ENCODE measurements at places on chromosomes 2 and 18. TPM values are rescaled to one million over a fixed set of nuclear protein-coding genes. Genes with fewer than 3 reads are reported as not detected.
A peak's percentile ranks its signal among the peaks of the same experiment; 100 is the strongest.

ZNF396 gene
- total RNA-seq: 0.29 TPM

ACVR1C gene
- 0.07 TPM for total RNA-seq

DQX1 gene
- not detected for total RNA-seq

SKOR2 gene
- not detected for total RNA-seq

PROM2 gene
- total RNA-seq: 5.1 TPM

NYAP2 gene
- not detected for total RNA-seq

MYO7B gene
- 0.43 TPM for total RNA-seq

DNA sequence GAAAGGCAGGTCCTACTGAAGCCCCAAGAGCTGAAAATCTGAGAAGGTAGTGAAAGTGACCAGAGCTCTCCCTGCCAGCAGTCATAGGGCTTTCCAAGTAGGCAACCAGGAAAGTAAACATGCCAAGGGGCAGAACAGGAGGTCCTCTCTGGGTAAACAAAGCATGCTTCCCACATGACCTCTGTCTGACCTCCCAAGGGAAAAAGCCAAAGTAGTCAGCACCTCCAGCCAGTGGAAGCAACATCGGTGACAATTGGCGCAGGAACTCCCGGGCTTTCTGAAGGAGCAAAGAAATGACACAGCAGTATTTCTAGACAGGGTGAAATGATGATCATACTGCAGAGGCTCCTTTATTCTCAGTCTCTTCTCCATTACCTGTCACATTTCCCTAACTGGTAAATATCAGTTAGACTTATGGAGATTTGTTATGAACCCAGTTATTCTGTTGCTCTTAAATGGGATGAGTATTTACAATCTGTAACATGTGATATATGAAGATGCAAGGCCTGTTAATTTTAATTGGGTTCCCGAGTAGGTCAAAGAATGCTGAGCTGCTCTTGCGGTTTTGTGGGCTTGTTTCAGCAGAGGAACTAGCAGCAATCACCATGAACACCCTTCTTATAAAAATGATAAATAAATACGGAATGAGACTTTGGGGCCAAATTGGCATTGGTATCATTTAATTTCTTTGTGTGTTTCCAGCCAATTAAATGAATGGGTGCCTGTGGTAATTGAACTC lies 321.0 kb downstream of the RND3 start:
- no peak for DNase-seq

DNA sequence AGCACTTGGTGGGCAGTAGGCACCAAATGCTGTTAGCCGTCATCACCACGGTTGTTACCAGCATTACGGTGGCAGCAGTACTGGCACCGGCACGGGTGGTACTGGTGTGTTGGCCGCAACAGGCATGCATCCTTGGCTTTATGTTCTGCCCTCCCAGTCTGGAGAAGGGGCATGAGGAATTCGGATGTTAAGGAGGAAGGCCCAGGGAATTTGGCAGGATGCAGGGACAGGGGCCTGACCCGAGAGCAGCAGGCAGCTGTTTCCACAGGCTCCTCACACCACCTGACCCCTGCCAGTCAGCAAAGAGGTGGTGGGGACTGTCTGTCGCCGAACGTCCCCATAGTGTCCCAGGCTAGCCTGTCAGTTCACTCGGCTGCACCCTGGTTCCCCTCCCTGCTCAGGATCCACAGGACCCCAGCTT lies 79.0 kb downstream of the EDAR start:
- no peak for DNase-seq

DNA sequence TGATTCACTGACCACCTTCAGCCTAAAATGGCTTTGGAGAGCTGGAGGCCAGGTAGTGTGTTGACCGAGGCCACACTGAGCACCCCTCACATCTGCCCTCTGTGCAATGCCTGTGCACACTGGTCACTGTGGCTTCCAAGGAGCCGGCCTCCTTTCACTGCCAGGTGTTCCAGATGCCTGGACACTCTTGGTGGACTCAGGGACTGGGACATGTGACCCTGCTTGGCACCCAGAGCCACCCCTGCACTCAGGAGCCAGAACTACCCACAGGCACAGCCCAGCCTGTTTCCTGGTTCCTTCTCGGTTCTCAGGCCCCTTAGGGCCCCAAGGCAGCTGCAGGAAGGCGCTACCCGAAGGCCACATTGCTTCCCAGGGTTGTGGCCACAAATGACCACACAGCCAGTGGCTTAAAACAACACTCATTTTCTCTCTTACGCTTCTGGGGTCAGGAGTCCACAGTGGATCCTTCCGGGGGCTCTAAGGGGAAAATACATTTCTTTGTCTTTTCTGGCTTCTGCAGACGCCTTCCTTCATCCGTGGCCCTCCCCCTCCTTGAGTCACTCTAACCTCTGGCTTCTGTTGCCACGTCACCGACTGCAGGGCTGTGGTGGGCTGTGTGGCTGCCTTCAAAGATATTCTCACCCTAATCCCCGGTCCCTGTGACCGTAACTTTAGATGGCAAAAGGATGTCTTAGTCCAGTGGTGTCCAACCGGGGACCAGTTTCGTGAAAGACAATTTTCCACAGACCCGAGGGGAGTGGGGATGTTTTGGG lies 78.6 kb downstream of the ASB1 start:
- no peak for DNase-seq

DNA sequence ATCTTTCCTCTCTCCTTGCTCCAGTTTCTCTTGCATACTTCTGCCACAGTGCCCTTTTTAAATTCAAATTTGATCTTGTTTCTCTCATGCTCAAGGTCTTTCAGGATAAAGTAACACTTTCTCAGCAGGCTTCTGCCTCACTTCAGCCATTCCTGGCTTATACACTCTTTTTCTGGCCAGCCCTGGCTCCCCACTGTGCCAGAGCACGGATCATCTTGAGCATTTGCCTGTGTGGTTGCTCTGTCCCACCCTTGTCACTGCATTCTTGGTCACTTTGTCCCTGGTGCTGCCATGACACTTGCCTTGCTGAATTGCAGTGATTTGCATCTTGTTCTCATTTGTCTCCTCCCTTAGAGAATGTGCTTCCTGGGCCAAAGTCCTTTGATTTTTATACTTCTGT lies 634.3 kb downstream of the TMEM182 start:
- DNase-seq: no peak

DNA sequence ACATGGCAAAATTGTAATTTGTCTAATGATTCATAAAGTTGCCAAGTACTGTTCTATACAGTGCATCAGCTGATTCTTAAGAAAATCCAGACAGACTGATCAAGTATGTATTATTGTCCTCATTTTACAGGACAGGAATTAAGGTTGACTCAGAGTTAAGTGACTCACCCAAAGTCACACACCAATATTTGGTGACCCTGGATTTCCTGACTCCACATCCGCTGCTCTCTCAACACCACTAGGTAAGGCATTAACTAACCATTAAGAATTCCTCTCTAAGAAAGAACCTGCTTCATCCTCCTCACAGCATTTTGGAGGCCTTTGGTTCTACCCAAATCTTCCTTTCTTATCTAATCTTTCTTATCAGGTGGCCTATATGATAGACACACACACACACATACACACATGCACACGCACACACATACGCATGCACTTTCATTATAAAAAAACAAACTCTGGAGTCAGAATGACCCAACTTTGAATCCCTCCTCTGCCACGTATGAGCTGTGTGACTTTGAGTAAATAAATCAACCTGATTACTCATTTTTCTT lies 150.8 kb downstream of the ANKRD44 start:
- peak; percentile 73 for DNase-seq

DNA sequence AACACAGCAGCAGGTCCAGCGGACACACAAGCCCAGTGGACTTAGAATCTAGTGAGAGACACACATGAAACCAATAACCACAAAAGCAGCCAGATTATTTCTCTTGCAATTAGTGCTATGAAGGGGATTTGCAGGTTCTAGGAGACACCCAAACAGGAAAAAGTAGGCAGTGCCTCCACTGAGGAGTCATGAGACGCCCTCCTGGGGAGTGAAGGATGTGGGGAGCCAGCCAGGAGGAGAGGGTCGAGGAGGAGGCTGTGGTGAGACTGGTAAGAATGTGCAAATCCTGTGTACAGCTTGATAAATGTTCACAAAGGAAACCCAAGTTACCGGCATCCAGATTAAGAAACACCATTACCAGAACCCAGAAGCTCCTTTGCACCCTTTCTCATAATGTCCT lies 2.7 kb upstream of the CAPN13 start:
- no peak for DNase-seq

- no peak for DNase-seq
Measured at GRCh38 chr18:39184176-39184575, 1618.6 kb upstream of the CELF4 start.

GRCh38 chr2:198036029-198036879 lies 231.9 kb downstream of the PLCL1 start:
- DNase-seq: no peak

GRCh38 chr2:24568551-24568950 lies 77.5 kb downstream of the NCOA1 start:
- no peak for DNase-seq

GRCh38 chr2:239760596-239760995 lies 264.5 kb downstream of the NDUFA10 start:
- DNase-seq: no peak

DNA sequence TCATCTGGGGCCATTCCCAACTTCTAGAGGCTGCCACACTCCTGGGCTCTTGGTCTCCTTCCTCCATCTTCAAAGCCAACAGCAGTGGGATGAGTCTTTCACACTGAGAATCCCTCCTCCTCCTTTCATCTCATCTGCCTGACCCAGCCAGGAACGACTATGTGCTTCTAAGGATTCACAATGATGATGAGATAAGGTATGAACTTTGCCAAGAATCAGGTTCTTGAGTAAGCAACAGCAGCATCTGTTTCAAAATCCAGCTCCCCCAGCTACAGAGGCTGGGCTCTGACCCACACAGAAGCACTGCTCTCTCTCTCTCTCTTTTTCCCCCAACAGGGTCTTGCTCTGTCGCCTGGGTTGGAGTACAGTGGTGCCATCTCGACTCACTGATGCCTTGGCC lies 46.4 kb downstream of the TIMM21 start:
- DNase-seq: no peak

GRCh38 chr2:96527286-96528005 lies 9.1 kb upstream of the ARID5A start:
- DNase-seq: no peak

DNA sequence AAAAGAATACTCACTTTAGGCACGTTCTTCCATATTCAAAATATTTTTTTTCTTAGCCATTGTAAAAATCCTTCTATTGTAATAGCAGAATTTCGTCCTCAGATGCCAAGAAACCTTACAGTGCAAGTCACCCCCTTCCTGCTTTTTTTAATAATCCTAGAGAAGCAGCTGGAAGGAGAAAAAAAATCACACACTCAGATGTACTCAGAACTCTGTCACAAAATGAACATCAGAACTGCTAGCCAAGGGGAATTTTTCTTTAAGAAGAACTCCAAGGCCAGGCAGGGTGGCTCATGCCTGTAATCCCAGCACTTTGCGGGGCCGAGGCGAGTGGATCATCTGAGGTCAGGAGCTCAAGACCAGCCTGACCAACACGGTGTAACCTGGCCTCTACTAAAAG lies 127.3 kb upstream of the SPATS2L start:
- no peak for DNase-seq

GRCh38 chr2:174608866-174609214 lies 11.2 kb upstream of the WIPF1 start:
- DNase-seq: no peak

- no peak for DNase-seq
Measured at GRCh38 chr2:130243359-130243758, 45.1 kb upstream of the TUBA3E start.

DNA sequence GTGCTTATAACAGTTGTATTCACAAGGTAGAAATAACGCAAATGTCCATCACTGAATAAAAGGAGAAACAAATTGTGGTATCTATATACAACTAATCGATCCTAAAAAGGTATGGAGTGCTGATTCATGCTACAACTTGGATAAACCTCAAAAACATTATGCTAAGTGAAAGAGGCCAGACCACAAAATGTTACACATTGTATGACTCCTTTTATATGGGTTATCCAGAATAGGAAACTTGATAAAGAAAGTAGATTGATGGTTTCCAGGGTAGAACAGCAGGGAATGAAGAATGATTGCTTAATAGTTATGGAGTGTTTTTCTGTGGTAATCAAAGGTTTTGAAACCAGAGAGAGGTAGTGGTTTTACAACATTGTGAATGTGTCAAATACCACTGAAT lies 432.2 kb upstream of the TRIB2 start:
- no peak for DNase-seq

DNA sequence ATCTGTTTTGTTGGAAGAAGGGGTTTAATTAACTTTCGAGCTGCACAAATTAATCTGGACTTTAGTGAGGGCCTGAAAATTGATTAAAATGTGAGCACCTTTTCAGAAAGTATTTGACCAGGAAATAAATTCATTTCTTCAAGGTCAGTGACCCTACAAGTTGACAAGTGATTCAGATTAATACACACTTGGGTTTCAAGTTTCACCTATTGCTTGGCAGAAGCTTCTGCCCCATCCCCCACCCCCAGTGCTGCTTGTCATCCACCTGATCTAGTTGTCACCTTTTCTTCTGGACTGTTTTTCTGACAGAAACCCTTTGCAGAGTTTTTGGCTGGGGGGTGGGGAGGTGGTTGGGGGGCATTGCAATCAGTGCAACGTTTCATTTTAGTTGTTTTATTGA lies 46.2 kb downstream of the RPRM start:
- no peak for DNase-seq

GRCh38 chr2:79850912-79851311 lies 338.1 kb downstream of the CTNNA2 start:
- no peak for DNase-seq

DNA sequence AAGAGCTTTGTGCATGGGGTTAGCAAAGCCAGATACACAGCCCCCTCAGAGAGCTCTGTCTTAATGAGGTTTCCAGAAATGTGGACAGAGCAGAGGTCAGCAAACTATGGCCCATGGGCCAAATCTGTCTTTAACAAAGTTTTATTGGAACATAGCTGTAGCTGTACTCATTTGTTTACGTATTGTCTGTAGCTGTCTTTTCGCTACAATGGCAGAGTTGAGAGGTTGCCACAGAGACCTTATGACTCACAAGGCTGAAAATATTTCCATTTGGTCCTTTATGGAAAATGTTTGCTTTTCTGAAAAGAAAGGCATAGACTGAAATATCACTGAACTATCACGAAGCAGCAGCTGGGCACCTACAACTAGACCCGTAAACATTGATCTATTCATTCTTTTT lies 841.8 kb downstream of the SLC4A3 start:
- DNase-seq: no peak

DNA sequence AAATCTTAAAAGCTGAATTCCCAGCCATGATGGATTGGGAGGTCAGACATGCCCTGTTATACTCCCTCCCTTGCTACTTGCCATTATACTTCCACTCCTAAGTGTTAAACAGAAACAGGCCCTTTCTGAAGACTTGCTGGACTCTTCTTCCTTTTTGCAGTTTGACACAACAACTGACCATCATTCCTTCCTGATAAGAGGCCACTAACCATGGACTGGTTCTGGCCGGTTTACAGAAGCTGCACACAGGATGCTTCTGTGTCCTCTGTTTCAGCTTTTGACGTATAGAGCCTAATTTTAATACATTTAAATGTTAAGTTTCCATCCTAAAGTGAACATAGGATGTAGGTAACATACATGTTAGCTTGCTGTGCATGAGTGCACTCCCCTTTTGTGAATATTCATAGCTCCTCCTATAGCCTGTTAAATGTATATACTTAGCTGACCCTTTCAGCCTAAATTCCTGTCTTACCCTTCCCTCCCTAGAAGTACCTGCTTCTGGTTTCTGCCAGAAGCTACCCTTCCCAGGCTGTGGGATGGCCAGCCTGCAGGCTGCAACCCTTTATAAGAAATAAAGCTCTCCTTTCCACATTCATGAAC lies 13.2 kb downstream of the FBXO48 start:
- no peak for DNase-seq

GRCh38 chr2:240638512-240639160 lies 13.4 kb downstream of the GPR35 start:
- no peak for DNase-seq

Measured in epithelial cell of proximal tubule (primary cell).